Cerebellum (tissue), 4 donors: ENCODE measurements at places on chromosomes 11 and 22.

DNA sequence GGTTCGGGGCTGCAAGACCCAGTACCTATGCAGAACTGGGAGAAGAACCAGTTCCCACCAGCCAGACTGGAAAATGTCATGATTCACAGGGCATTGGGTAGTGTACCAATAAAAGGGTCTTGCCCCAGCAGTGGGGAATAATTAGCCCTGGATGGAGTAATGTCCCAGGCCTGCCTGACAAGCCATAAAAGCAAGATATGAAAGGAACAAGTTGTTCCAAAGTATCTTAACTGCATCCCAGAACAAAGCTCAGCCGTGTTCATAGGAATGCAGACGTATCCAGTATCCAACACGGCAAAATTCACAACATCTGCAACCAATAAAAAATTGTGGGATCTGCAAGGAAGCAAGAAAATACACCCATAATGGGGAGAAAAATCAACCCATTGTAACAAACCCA, 47.9 kb downstream of the ASCL2 start:
- DNase-seq: no peak

DNA sequence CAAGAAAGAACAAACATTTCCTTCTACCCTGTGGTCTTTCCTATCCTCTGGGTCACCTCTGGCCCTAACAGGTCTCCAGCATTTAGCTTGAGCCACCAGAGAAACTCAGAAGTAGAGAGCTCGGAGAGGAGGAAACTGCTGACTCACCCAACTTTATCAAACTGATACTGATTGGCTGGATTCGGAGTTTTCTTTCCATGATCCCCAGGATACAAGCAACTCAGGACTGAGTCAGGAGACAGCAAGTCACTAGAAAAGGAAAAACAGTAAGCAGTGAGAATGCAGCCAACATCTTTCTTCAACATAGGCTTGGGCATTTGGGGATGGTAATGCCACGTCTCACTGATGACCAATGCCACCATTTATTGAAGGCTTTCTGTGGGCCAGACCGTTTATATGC, 32.7 kb downstream of the THOC5 start:
- no peak for DNase-seq

DNA sequence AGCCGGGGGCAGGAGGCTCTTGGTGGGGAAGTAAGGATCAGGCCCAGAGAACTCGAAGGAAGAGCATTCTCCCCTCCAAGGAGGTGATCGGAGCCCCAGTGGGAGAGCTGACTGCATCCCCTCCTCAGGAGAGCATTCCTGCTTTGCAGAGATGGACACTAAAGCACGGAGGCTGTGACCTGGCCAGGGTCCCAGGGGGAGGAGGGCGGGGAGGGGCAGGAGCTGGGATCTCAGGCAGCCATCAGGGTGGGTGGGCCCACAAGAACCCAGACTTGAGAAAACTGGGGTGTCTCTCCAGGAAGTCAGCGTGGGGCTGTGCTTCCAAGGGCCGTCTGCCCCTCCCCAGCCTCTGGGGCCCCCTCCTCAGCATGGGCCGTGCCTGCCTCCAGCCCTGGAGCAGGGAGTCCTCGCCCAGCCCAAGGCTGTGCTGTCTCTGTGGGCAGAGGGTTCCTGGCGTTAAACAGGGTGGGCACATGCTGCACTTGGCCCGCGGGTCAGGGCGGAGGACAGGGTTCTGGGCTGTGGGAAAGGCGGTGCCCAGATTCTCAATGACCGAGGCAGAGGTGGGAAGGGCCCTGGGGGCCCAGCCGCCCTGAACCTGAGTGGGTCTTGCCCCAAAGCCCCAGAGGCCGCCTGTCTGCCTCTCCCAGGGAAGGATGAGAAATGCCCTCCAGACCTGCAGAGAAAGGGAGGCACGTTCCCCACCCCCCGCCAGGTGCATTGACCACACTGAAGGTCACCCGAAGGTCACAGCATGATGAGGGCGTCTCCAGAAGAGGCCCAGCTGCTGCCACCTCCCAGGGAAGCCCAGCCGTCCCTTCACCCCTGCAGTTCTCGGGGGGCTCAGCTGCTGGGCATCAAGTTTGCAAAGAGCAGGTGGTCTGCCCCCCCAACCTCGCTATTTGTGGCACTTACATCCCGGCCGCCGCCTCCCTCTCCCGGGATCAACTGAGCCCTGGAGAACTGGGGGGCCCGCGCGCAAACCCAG, 643 bp downstream of the CEND1 start:
- DNase-seq: no peak

- DNase-seq: no peak
These were observed 98.1 kb upstream of the BLID start for GRCh38 chr11:122214080-122214479.

- no peak for DNase-seq
These were observed 38.3 kb downstream of the WT1 start for GRCh38 chr11:32396991-32397390.

GRCh38 chr11:120186774-120187591, 23.8 kb upstream of the OAF start:
- DNase-seq: no peak

DNA sequence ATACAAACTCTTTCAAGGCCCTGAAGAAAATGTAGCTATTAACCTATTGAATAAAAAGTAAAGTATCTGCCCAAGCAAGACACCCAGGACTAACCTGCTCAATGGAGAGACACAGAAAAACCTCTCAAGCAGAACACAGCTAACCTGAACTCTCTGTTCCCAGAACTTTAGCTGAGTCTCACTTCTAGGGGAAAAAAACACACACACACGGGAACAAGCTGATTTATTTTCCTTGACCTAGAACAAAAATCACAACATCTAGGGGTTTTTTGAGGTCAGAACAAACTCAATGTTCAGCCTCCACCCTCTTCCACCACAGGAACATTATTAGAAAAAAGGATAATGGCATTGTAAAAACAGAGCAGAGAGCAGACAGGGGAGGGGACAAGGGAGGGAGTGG, 121.6 kb downstream of the BBOX1 start:
- DNase-seq: no peak

DNA sequence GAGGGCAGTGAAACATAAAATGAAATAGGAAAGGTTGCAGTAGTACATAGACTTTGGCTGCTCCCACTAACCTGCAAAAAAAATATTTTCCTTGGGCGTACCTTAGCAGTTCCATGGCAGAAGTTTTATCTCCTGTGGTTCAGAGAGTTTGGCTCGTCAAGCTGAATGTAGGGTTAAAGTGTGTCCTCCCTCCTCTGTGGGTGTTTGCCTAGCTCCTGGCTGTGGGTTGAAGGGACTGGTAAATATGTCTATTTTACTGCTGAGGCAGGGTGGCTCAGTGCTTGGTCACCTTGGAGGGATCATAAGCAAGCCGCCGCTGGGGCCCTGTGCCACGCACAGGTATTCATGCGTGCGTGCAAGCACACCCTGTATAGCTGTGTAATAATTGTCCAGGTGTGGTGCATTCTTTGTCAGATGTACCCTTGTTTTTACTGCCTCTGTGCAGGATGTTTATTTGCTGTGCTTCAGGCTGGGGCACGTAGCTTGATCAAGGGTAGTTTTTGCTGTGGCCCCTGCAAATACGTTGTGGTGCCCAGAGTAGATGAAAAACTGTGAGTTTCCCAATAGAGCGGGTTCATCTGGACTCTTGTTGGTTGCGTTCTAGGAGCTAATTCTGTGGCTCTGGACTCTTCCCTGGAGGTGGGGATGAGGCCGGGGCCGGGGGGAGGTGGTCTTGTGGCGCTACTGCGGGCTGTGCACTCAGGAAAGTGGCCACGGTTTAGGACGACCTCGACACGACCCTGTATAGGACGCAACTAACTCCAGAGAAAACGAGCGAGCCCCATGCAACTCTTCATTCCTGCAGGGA, 732 bp upstream of the SORL1 start:
- DNase-seq: no peak

DNA sequence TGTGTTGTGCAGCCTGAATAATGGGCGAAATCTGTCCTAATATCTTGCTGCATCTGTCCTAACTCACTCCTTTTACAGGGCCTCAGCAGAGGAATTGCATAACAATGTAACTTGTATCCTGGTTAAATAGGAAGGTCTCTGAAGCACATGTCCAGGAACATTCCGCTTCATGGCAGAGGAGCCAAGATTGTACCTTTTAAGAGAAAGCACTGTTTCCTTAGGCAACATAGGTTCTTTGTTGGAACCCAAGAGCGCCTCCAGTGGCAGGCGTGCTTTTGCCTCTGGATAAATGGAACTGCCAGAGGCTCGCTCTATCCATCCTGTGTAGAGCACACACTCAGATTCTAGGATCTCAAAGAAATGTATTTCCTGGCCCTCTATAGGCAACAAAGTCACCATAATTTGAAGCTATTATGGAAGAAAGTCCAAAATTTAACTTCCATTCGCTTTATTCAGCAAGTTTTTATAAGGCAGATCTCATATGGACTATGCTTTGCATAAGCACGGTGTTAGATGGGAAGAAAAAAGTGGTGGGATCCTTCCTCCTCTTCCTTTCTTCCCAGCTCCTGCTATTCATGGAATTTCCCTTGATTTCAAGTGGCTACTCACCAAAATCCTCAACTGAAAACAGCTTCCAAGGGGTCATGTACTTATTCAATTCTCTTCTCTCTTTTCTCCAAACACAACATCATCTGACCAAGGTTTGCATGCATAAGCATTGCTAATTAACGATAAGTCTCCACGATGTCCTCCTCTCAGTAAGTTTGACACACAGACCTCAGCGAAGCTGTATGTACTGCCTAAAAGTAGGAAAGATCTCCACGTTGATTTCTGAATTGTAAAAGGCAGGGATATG, at the start of gene BLID:
Gene BLID (minus strand): TSS at position 692 of the 856 bp plus-strand sequence. CDS start 293 bp downstream, at position 399.
- no peak for DNase-seq

- no peak for DNase-seq
These were observed 33.2 kb downstream of the C22orf31 start for GRCh38 chr22:29028468-29028867.

GRCh38 chr11:12217879-12218278, 107.5 kb downstream of the MICAL2 start:
- no peak for DNase-seq

DNA sequence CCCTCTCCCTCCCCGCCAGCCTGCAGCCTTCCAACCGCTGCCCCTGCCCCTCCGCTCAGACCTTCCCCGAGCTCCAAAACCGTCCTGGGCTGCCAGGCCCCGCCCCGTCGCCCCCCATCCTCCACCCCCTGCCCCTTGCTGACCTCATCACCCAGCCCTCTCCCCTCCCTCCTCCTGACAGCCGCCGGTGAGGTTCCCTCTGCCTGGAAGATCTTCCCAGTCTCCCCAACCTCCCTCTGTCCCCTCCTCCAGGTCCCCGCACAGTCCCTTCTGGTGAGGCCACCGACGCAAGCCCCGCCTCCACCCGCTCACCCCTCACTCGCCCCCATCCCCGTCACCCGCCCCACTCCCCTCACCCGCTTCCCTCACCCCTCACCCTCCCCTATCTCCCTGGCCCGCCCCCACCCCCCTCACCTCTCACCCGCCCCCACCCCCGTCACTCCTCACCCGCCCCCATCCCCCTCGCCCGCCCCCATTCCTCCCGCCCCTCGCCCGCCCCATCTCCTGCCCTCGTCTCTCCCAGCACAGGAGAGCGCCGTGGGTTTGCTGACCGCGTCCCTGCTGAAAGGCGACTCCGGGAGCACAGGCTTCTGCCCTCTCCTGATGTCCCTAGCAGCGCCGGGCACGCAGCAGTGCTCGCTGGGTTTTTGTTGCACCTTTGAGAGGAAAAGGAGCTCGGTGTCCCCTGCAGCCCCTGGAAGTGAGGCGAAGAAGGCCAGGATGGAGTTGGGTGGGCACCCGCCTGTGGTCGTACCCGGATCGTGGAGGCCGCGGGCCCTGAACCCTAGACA, 16.4 kb upstream of the UPK3A start:
- DNase-seq: no peak

DNA sequence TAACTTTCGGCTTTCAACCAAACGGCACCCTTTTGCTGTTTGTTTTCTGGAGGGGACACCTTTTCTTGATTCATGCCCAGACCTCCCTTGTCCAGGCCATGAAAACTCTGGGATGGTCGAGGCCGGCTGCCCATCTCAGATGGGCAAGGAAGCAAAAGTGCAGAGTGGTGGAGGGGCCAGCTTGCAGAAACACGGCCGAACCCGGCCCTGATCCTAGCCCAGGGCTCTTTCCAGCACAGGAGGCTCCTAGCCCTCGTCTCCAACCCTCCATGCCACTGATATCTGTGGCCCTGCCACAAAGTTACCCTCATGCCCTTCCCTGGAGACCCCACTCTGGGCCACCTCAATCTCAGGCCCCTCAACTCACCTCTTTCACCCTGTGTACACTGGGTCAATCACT, 18.9 kb upstream of the SLC22A12 start:
- DNase-seq: no peak

GRCh38 chr11:30549565-30549964, 36.6 kb downstream of the MPPED2 start:
- DNase-seq: no peak

GRCh38 chr11:44306918-44307244, 3.1 kb downstream of the ALX4 start:
- DNase-seq: no peak

DNA sequence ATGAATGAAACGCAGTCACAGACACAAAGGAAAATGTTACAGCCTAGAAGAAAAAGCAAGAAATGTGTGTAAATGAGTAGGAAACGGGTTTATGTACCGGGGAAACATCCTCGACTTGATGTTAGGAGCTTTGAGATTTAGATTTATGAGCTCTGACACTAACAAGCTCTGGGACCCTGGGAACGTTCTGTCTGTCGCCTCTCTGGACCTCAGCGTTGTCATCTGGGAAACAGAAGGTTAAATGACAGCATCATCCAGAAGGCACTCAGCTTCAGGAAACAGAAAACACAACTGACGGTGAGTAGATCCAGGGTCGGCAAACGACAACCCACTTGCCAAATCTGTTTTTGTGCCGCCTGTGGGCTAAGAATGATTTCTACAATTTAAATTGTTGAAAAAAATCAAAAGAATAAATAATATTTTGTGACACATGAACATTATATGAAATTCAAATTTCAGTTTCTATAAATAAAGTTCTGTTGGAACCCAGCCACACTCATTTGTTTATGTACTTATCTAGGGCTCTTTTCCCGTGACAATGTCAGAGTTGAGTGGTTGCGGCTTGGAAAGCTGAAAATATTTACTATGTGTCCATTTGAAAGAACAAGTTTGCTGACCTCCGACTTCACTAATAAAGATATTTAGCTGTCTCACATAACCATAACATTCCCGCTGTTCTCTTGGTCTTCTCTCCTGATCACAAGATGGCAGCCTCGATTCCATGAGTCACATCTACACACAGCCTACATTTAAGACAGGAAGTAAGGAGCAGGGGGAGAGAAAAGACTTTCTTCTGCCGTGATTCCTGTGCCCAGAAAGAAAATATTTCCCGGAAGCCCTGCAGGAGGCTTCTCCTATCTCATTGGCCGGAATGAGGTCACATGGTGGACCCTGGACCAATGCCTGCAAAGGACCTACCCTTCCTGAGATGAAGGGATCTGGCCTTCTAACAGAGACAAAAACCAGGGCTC, 47.1 kb upstream of the SYT13 start:
- peak; percentile 24 for DNase-seq

DNA sequence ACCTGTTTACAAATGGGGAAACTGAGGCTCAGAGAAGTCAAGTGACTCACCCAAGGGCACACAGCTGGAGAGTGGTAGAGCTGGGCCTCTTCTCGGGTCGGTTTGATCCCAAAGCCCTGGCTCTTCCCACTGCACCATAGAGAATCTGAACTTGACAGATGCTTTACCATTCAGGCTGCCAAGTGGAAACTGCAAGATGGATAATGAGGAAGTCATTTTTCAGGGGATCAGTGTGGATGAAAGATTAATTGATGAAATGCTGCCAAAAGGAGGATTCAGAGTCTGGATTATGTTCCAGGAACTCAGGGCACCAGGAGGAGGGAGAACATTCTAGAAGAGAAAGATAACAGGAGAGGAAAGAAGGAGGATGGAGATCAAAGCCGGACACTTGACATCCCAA, 185.9 kb upstream of the ZBED5 start:
- DNase-seq: peak; percentile 50
